ENCODE measurements at places on chromosomes 11 and 22.

GRCh38 chr11:14898906-14899305 lies 6.9 kb upstream of the CYP2R1 start:
- no peak for DNase-seq

GRCh38 chr22:41062146-41062545 lies 30.2 kb upstream of the EP300 start:
- no peak for DNase-seq

DNA sequence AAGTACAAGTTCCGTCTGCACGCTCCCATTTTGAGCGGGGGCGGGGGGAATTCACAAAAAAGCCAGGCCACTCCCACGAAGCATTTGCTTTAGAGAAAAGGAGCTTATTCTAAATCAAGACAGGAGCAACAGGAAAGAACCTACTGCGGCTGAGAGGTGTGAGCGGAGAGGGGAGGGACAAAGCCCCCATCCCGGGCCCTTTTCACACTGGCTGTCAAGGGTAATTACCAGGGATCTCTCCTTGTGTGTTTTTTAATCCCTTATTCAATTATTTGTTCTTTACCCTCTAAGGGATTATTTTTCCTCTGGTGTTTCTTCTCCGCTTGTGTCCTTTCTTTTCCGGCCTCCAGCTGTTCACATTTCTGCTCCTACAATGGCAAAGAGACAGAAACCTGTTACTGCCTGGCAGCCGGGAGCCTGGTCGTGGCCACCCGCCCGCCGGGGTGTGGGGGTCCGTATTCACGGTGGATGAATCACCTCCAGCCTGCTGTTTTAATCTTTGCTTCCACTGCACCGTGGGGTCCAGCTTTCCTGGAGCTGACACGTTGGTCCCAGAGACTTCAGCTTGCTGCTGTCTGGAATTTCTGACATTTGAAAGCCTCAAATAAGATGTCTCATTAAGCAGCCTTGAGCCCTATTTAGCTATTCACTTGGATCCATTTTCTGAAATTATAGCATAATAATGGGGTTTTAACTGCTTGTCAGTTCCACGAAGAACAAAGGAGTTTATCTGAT lies 61.4 kb upstream of the FADD start:
- no peak for DNase-seq

GRCh38 chr11:62905296-62905695 lies 15.9 kb downstream of the CHRM1 start:
- DNase-seq = no peak

- peak; percentile 3 for DNase-seq
These were observed 99.9 kb upstream of the FGF3 start for GRCh38 chr11:69918938-69919650.
